Hematopoietic multipotent progenitor cell (in vitro differentiated cells): ENCODE measurements at places on chromosomes 6 and 20.

DNA sequence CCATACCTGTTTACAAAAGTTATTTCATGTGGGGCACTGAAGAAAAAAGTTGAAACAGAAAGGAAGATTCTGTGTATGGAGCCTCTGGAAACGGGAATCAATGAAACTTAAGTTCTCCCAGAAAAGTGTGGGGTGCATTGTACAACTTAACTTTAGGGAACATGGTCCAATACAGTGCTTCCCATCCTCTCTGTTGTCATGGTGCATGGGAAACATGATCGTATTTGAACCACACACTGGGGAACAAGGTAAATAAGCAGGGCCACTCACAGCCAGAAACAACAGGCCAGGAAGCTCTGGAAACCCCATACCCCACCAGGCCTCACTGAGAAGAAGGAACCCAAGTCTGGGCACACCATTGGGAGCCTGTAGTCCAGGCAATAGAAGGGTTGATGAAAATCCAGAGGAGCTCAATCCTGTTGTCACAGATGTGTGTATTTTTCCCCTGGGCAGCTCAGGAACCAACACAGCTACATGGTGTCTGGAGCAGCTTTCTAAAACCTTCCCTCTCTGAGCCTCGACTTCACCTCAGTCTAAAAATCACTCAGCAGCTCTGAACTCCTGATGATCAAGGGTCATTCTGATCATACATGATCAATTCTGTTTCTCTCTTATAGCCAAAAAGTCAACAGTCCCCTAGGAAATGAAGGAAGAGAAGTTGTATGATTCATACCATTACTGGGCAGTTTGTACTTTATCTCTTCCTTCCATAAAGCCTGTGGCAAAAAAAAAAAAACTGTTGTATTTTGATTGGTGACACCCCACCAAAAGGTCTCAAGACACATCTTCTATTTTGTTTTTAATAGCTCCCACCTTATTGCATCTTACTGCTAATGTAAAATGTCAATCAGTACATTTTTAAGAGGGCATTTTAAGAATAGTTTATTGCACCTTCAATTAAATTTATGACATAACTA, 198.5 kb upstream of the TAB2 start:
- peak; percentile 70 for DNase-seq

DNA sequence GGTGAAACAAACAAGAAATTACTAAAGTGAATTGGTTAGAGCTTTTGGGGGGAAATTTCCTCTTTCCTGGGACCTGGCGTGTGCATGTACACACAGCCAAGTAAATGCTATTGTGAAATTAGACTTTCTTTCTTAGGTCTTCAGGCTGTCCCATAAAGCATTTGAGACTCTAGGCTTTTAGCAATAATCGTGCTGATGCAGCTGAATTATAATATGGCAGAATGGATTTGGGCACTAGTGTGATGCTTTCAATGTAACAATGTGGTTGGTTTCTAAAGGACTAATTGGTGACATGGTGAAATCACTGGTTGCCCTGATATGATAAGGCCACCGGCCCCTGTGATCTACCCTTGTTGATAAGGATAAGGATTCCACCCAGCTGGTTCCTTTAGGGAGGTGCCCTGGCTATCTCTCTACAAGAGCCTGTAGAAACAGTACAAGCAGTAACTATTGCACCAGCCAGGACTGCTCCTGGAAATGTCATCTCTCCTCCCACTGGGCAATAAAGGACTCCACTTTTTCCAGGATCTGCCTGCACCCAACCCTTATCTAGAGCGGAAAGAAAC, 164.1 kb downstream of the TFAP2A start:
- no peak for DNase-seq

GRCh38 chr6:85561750-85562357, 31.8 kb downstream of the SNX14 start:
- no peak for DNase-seq

DNA sequence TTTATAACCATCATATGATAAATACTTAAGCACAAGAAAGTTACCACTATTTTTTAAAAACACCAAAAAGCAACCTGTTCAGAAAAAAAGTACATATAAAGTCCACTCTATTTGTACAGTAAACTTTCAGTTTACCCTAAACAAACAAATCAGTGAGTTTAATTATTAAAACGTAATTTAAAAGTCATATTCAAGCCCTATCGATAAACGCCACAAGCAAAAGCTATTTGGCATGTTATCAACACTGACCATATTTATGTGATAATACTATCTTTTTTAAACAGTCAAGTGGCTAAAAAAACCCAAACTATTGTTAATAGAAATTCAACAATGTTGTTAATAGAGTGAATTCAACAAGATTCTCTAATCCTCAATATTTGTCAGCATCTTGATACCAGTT, 1.9 kb downstream of the KATNA1 start:
- no peak for DNase-seq

- DNase-seq, result no peak
Measured at GRCh38 chr20:7744411-7744810, 195.8 kb downstream of the HAO1 start.

GRCh38 chr6:30206799-30207618, 6.2 kb downstream of the TRIM26 start:
- DNase-seq, result no peak

- DNase-seq, result no peak
Measured at GRCh38 chr20:37364927-37365272, 19.0 kb downstream of the SRC start.

GRCh38 chr6:170371588-170371987, 65.0 kb downstream of the FAM120B start:
- DNase-seq, result no peak

DNA sequence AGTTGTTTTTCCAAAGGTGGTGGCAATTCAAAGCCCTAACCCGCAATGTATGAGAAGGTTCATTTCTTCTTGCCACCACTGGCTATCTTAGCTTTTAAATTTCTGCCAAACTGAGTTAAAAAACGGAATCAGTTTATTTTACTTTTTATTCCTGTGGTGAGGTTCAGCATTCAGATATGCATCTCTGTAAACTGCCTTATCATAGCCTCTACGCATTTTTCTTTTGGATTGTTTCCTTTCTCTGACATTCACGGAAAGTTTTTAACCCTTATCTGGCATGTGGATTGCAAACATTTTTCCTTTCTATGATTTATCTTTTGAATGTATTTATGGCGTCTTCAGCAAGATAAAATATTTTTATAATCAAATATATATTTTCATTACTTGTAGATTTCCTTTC, 37.7 kb downstream of the AK9 start:
- DNase-seq, result peak; percentile 26

DNA sequence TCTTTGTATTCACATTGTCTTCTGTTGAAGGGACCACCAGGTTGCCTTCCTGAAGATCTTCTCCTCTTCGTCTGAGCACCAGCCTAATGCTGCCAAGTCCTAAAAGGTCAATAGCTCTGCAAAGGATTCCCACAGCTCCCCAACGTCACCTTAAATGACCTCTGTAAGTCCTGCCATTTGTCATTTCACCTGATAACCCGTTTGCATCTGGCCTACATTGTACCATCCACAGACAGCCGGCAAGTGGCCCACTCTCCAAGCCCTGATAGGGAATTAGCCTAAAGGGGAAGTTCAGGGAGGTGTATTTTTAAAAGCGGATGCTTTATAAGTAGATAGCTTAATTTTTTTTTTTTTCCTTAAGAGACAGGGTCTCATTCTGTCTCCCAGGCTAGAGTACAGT, 127.8 kb downstream of the ZMYND8 start:
- no peak for DNase-seq

GRCh38 chr20:49843139-49843538, 30.5 kb downstream of the SLC9A8 start:
- DNase-seq, result no peak

- peak; percentile 87 for DNase-seq
Measured at GRCh38 chr6:152697634-152698033, at the start of gene MYCT1. Gene MYCT1 (plus strand): TSS chr6:152697897. CDS start chr6:152697903, 6 bp downstream.

- DNase-seq, result no peak
Measured at GRCh38 chr6:12164508-12164770, 125.7 kb upstream of the EDN1 start.

GRCh38 chr6:33029328-33030184, 20.2 kb upstream of the HLA-DOA start:
- DNase-seq, result peak; percentile 79

DNA sequence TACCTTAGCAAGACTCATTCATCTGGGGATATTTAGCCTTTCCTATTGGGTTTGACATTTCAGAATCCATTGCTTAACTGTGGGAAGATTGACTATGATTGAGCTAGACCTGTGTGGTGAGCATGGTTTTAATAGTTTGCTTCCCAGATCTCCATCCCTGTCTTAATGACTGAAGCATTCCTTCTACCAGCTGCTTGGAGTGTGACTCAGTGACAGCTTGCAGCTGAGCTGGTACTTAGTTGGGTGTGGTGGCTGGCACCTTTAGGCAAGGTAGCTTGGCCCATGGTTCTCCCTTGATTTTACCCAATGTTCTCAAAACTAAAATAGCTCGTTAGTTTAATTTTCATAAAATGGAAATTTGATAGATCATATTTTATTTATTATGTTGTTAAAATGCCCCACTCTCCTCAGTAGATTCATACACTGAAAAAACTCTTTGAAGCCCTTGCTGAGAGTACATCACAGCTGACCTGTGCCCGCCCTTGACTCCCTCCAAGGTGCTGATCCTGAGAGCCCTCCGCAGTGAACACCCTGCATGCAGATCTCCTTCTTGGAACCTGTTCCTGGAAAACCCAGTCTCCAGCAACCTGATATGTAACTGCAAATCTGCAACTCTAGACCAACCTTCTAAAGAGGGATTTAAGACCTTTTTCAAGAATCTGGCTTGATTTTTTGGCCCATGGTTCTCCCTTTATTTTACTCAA, 19.1 kb downstream of the DOK5 start:
- no peak for DNase-seq

DNA sequence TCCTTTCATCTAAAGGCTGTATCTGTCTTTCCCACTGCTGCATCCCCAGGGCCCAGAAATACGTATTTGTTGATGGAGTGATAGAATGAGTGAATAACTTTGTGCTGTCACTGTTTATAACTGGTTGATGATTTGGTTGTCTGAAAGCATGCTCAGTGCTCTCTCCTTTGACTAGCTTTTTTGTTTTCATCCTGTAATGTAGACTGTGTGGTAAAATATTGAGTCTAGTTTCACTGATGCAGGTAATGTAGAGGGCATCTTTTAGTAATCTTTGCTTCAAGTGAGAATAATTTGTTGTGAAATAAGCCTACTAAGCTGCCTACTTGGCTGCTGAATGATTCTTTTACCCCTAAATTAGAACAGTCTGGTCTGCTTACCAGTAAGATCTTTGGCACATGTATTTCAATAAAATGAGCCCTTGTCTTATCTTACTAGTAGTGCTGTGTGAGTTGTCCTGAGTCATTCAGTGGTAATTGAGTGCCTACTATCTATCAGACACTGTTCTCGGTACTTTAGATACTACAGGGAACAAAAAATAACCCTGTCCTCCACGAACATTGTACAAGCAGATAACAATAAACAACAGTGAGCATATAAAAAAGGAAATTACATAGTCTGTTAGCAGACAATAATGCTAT, 39.9 kb downstream of the MAPK14 start:
- DNase-seq, result no peak

DNA sequence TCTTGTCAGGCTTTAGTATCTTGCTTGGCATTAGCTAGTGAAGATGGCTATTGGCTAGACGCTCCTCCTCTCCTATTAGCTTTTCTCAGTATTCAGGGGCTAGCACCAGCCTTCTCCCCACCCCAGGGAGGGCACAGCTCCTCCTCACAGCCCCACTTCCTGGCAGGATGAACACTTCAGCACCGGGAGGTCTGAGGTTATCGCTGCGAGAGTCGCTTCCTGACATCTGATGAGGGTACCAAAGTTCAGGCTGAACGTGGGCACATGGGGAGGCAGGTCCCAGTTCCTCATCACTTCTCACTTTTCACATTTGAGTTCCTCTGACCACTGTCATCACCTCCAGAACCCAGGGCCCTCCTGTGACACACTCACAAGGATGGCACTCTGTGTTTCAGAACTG, 66.6 kb downstream of the LAMA4 start:
- peak; percentile 42 for DNase-seq

DNA sequence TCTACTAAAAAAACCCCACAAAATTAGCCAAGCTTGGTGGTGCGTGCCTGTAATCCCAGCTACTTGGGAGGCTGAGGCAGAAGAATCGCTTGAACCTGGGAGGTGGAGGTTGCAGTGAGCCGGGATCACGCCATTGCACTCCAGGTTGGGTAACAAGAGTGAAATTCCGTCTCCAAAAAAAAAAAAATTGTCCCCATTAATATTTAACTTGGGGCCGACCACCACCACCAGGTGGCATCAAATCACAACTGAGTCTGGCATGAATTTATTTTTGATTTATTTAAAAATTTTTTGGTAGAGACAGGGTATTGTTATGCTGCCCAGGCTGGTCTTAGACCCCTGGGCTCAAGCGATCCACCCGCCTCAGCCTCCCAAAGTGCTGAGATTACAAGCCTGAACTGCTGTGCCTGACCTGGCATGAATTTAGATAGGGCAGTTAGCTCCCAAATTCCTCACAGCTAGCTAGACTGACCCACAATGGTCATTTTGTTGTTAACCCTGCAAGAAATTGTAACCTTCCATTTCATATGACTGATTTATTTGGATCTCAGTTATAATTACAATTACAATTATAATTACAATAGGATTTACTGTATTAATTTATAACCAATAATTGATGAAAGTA, 17.1 kb upstream of the BEND3 start:
- DNase-seq, result no peak

DNA sequence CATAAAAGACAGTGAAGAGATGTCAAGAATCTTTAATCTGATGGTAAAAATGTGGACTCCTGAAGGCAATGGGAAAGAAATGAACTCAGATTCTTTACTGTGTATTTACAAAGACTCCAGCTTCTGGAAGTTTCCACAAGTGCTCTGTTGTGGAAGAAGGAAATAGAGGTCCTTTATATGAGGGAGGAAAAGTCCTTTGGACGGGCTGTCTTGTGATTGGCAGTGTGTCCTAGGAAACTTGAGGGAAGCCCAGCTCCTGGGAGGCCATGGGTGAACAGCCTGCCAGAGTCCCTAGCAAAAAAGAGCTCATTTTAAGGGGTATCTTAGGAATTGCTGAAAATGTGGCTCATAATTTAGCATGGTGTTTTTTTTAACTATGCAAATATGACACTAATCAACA, 92.0 kb downstream of the RNASET2 start:
- no peak for DNase-seq

DNA sequence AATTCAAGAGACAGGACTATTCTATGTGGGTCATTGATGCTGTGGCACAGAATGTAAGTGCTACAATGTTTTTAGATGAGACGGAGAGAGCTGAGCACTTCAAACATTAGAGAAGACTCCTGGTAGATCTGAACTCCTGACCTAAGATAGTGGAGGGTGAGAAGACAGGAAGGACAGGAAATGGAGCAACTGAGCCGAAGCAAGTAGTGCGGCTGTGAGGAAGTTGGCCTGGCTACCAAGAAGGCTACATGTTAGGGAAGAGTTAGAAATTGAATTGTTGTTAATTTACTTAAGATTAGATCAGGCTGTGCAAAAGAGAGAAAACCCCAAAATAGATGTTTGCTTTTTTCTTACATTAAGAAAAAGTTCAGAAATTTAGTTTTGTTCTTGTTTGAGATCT, 14.4 kb upstream of the MLIP start:
- no peak for DNase-seq

- DNase-seq, result no peak
Measured at GRCh38 chr6:22152841-22153240, 144.0 kb downstream of the PRL start.

GRCh38 chr20:61997372-61997771, 68.3 kb downstream of the TAF4 start:
- DNase-seq, result no peak
